Stimulated activated CD8-positive, alpha-beta memory T cell treated with anti-CD3 and anti-CD28 coated beads, Interleukin-2, amount 100 ng/mL, for 1 hour (primary cell): ENCODE measurements at places on chromosomes 6 and 20.
A peak's percentile ranks its signal among the peaks of the same experiment; 100 is the strongest.

DNA sequence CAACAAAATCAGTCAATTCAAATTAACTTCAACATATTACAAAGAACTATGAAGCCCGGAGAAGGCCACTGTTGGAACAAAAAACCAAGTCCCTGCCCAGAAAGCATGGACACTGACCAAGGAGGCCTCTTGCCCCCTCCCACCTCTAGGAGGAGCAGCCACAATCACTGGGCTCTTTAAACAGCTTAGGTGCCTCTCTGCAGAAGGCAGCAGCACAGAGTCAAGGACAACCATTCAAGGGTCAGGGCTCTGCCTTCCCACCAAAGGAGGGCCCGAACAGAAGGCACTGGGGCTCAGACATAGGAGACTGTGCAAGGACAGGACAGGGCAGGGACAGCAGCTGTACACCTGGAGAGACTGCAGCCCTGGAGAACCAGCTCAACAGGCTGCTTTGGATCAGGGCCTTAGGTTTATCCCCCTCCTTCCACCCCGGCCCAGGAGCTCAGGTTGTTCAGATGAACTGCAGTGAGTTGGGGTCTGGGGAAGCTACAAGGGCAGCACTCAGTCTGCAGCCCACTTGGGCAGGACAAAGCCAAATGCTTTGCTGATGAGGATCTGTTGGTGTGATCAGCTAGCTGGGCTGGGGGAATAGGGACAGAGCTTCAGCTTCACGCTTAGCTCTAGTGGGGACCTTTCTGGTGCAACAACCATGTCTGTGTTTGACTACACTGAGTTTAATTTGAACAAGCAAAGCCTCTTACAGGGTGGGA is 17.8 kb downstream of the TOMM34 start:
- no peak for DNase-seq

- DNase-seq = no peak
Measured at GRCh38 chr6:163889904-163890514, 475.5 kb downstream of the QKI start.

DNA sequence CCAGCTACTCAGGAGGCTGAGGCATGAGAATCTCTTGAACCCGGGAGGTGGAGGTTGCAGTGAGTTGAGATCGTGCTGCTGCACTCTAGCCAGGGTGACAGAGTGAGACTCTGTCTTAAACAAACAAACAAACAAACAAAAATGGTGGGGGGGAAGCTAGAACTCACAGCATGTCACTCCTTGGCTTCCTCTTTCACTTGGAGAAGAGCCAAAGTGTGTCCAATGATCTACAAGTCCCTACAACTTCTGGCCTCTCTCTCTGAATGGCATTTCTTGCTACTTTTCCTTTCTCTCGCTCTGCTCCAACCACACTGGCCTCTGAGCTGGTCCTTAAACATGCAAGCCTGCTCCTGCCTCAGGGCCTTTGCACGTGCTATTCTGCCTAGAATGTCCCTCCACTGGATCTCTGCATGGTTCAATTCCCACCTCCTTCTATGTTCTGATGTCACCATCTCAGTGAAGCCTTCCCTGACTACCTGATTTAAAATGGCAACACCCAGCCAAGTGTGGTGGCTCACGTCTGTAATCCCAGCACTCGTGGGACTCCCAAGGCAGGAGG is 8.1 kb downstream of the TLDC2 start:
- DNase-seq = no peak

DNA sequence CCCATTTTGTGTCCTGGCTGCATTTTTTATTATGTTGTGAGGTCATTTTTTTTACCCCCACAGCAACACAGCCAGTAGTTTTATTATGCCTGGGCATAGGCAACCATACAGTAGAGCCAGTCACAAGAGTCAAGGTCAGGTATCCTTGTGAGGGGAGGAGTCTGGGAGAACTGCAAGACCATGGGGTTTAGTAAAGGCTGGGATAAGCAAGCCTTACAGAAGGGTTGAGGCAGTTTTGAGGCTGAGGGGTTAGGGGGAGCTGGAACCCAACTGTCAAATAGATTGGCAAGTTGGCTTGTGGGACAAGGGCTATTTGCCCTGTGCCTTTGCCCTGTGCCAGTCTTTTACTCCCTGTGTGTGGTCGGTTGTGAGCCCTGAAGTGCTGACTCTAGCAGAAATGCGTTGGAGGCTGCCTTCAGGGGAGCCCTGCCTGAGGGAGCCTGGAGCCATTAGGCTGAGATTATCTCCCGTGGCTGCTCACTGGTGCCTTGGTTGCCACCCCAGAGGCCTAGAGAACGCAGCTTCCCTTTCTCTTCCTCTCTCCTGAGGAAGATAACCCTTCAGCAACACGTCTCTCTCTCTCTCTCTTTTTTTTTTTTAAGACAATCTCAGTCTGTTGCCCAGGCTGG is 31.1 kb downstream of the RALY start:
- no peak for DNase-seq

- DNase-seq = no peak
Measured at GRCh38 chr6:158026901-158027589, 45.4 kb downstream of the SYNJ2 start.

DNA sequence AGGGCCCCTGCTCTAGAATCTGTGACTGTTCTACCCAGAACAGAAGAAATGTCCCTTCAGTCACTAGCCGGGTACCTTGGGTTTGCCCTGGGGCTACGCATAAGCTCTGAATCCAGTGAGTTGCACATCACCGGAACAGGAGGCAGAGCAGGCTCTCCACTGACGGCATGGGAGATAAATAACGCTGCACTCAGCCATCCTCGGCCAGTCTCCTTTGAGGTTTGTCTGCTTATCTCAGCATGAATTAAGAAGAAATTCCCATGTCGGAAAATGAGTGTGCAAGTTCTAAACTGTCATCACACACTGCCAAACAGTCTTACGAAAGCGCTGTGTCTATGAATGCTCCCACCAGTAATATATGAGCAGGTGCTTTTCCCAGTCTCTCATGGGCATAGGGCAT is 90.8 kb downstream of the FAM50B start:
- no peak for DNase-seq

GRCh38 chr20:32541323-32542258 is 43.5 kb downstream of the NOL4L start:
- DNase-seq = no peak

GRCh38 chr6:120056085-120056484 is 706.5 kb upstream of the MAN1A1 start:
- DNase-seq = no peak

GRCh38 chr6:75926293-75927168 is 145.9 kb downstream of the IMPG1 start:
- no peak for DNase-seq

DNA sequence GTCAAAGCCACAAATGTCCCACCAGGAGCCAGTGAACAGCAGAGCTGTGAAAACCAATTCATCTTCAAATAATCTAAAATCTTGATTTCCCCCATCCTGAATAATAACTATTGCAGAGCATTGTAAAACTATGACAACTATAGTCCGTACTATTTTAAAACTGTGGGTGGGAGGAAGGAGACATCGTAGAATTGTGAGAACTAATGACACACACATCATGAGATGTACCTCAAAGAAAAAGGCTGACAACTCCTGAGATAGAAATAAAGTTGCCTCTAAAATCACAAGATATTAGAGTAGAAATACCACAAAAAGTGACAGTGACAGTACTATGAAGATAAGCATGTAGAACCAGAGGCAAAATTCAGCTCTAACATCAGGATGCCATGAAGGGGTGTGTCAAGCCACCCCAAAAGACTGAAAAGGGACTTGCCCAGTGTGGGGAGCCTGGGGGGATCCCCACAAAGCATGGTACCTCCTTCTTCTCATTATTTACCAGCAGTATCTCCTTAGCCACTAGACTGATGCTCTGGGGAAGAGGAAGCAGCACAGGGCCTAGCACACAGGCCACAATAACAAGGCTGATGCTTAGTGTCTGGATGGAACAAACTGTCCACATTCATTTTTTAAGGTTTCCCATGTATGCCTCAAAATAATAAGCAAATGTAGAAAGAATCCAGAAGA is 13.4 kb downstream of the NAPB start:
- no peak for DNase-seq

DNA sequence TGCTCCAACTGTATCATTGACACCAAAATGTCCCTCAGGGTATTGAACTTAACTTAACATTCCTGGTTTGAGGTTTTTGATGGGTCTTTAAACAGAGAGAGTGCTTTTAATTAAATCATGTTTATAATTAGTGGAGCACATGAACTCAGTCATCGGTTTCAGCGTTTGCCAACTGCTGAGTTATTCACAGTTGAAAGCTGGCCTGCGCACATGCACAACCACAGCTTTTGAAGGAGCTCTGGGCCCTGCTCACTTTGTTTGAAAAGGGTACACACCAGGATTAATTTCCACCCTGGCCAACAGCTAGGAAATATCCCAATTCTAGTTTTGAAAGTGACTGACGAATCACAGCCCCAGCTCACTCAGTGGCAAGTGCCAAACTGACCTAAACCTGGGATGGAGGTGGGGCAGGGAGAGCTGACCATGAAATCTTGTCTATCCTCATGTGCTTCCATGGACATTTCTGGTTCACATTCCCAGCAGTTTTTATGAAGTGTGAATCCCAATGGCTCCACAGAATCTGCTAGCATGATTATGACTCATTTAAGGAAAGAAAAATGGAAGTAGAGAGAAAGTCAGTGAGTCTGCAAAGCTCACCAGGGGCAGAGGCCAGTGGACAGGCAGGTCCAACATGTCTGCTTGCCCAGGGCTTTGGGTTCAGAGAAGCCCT is 247.8 kb downstream of the FNDC1 start:
- DNase-seq = no peak

- no peak for DNase-seq
Measured at GRCh38 chr6:41489120-41489851, 56.9 kb upstream of the FOXP4 start.

DNA sequence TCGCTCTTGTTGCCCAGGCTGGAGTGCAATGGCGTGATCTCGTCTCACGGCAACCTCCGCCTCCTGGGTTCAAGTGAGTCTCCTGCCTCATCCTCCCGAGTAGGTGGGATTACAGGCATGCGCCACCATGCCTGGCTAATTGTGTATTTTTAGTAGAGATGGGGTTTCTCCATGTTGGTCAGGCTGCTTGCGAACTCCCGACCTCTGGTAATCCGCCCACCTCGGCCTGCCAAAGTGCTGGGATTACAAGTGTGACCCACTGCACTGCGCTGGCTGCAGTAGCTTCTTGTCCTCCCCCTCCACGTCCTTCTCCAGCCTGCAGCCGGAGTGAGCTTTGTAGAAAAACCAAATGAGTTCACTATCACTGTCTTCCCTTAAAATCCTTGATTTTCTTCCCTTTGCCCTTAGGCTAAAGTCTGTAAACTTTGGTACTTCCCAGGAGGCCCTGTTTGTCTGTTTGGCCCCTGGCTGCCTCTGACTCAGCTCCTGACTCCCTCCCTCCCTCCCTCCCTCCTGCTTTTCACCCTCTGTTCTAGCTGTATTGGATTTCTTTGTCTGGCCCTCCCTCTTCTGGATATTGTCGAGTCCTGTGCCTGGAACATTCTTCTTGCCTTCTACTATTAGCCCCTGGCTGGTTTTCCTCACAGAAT is 12.9 kb downstream of the PARD6B start:
- DNase-seq = no peak

- DNase-seq = no peak
Measured at GRCh38 chr6:49225471-49225870, 237.6 kb downstream of the MMUT start.

- DNase-seq = no peak
Measured at GRCh38 chr6:14187406-14187805, 69.8 kb downstream of the CD83 start.

DNA sequence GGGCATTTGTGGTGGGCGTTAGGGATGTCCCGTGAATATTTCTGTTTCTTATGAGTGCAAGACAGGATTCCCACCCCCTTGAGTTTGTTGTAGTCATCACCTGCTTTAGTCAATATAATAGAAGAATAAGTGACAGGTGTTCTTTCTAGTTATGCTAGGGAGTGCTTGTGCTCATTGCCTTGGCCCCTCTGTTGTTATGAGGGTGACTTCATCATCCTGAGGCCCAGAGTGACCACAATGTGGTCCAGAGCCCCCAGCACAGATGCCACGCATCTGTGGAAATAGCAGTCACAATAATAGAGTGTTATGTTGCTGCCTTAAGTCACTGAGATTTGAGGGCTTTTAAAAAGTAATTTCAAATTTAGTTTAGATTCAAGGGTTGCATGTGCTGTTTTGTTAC is 42.4 kb downstream of the GGTLC1 start:
- no peak for DNase-seq

GRCh38 chr20:11118802-11119380 is 445.1 kb upstream of the JAG1 start:
- no peak for DNase-seq

DNA sequence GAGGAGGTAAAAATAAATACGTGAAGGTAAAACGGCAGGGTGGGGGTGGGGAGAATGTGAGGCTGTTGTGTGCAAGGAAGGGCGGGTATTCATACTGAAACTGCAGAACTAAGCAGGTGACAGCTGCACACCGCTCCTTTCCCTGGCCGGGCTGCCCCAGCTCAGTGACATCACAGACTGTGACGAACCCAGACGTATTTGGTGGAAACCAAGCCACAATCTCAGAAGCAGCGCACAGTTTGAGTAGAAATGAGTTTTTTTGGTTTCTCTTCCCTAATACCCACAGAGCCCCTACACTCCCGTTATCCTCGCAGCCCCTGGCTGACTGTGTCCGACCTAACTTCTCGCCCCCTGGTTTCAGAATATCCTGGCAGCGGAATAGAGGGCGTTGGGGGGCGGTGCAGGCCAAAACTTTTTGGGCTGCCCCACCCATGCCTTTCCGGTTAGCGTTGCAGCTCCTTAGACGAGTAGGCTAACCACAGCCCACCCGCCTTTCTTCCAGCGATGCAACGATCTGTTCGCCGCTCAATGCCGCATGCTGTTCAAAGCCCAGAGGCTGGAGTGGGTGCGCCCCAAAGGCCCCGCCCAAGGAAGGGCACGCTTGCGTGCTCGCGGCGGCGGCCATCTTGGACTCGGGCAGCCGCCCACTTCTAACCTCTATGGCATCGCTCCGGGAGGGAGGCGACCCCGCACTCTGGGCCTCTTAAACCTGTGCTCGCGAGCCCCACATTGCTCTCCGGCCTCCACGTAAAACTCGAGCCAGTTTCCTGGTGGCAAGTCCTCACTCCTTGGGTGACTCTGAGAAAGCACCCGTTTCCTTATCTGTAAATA is 9.1 kb downstream of the BAK1 start:
- DNase-seq = peak; percentile 76

GRCh38 chr20:728256-728944 is 39.9 kb downstream of the SLC52A3 start:
- DNase-seq = no peak

GRCh38 chr20:58294497-58295455 is 14.7 kb upstream of the RAB22A start:
- no peak for DNase-seq

- no peak for DNase-seq
Measured at GRCh38 chr6:123016431-123017103, 20.5 kb downstream of the CLVS2 start.

- no peak for DNase-seq
Measured at GRCh38 chr20:52379723-52380336, 188.3 kb upstream of the ZFP64 start.
